CD8-positive, alpha-beta memory T cell (primary cell): ENCODE measurements at places on chromosomes 1 and 21. TPM values are rescaled to one million over a fixed set of nuclear protein-coding genes. Genes with fewer than 3 reads are reported as not detected.

The MFAP2 gene
- not detected for total RNA-seq

The TDRD5 gene
- not detected for total RNA-seq

The GPR37L1 gene
- total RNA-seq = not detected

The RCC1 gene
- total RNA-seq = 116 TPM

The LCE3B gene
- total RNA-seq = not detected

- H3K4me1 ChIP-seq = no peaks in the 10 kb centered on the region
- H3K27me3 ChIP-seq = no peaks in the 10 kb centered on the region
- H3K27ac ChIP-seq = no peak overlapping the region
- H3K4me3 ChIP-seq = no peak overlapping the region
- DNase-seq = no peak
- no peaks in the 10 kb centered on the region for H3K36me3 ChIP-seq
These were observed 95.7 kb upstream of the PALMD start for GRCh38 chr1:99550198-99550597.

- H3K4me3 ChIP-seq = peak overlapping the region; percentile 77
- no peaks in the 10 kb centered on the region for H3K27me3 ChIP-seq
- no peak for DNase-seq
- peak overlapping the region; percentile 86 for H3K27ac ChIP-seq
- peaks cover 80% of the 10 kb centered on the region for H3K4me1 ChIP-seq
These were observed 745 bp downstream of the RCSD1 start for GRCh38 chr1:167630568-167631385.

- no peaks in the 10 kb centered on the region for H3K27me3 ChIP-seq
- H3K27ac ChIP-seq = no peak overlapping the region
- H3K4me3 ChIP-seq = no peak overlapping the region
- H3K36me3 ChIP-seq = no peaks in the 10 kb centered on the region
These were observed 24.9 kb downstream of the SUSD4 start for GRCh38 chr1:223338811-223339746.

GRCh38 chr1:172581779-172582178 is 48.8 kb downstream of the SUCO start:
- no peaks in the 10 kb centered on the region for H3K4me1 ChIP-seq
- no peak for DNase-seq
- no peak overlapping the region for H3K4me3 ChIP-seq
- peaks cover 4% of the 10 kb centered on the region for H3K36me3 ChIP-seq

- DNase-seq = no peak
- H3K4me3 ChIP-seq = no peak overlapping the region
- H3K4me1 ChIP-seq = peaks cover 6% of the 10 kb centered on the region
- H3K27me3 ChIP-seq = no peaks in the 10 kb centered on the region
These were observed 37.5 kb downstream of the CAMTA1 start for GRCh38 chr1:6822530-6823359.

GRCh38 chr1:39886757-39887231 is 3.5 kb upstream of the TRIT1 start:
- H3K27me3 ChIP-seq = peaks cover under 1% of the 10 kb centered on the region
- no peak for DNase-seq
- H3K4me1 ChIP-seq = peaks cover 11% of the 10 kb centered on the region
- H3K4me3 ChIP-seq = no peak overlapping the region
- no peak overlapping the region for H3K27ac ChIP-seq
- no peaks in the 10 kb centered on the region for H3K36me3 ChIP-seq

DNA sequence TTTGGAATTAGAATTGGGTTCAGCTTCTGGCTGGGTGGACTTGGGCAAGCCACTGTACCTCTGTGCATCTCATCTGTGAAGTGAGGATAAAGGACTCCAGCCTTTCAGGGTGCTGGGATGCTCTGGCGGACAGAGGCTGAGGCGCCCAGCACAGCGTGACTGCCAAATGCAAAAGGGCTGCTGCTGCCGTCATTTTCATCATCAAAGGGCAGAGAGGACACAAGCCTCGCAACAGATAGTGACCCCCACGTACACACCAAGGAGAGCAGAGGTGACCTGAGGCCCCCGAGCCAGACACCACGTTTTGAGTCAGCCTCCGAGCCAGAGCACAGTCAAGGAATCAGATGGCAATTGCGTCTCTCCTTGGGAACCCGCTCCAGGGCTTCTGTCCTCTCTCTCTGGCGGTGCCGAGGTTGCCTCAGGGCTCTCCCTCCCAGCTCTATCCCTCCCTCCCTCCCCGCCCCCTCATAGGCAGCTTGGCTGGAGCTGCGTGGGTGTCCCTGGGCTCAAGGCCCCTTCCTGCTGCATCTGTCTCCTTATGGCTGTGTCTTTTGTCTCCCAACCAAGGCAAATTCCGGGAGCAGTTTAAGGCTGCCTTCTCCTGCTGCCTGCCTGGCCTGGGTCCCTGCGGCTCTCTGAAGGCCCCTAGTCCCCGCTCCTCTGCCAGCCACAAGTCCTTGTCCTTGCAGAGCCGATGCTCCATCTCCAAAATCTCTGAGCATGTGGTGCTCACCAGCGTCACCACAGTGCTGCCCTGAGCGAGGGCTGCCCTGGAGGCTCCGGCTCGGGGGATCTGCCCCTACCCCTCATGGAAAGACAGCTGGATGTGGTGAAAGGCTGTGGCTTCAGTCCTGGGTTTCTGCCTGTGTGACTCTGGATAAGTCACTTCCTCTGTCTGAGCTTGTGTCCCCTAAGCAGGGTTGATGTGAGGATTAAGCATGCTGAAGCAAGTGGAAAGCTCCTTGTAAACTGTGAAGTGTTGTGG is 9.0 kb downstream of the HCRTR1 start:
- H3K36me3 ChIP-seq = peaks cover 26% of the 10 kb centered on the region
- no peaks in the 10 kb centered on the region for H3K4me1 ChIP-seq
- H3K4me3 ChIP-seq = no peak overlapping the region
- no peak overlapping the region for H3K27ac ChIP-seq

DNA sequence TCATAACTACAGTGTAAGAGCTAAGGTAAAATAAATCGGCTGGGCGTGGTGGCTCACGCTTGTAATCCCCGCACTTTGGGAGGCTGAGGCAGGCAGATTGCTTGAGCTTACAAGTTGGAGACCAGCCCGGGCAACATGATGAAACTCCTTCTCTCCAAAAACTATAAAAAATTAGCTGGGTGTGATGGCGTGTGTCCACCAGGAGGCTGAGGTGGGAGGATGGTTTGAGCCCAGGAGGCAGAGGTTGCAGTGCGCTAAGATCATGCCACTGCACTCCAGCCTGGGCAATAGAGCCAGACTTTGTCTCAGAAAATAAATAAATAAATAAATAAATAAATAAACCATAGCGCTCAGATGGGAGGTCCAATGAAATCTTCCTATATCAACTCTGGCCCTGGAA is 16.7 kb upstream of the FAM110D start:
- peaks cover 11% of the 10 kb centered on the region for H3K4me1 ChIP-seq
- no peak for DNase-seq
- H3K4me3 ChIP-seq = no peak overlapping the region
- H3K36me3 ChIP-seq = no peaks in the 10 kb centered on the region
- no peak overlapping the region for H3K27ac ChIP-seq

DNA sequence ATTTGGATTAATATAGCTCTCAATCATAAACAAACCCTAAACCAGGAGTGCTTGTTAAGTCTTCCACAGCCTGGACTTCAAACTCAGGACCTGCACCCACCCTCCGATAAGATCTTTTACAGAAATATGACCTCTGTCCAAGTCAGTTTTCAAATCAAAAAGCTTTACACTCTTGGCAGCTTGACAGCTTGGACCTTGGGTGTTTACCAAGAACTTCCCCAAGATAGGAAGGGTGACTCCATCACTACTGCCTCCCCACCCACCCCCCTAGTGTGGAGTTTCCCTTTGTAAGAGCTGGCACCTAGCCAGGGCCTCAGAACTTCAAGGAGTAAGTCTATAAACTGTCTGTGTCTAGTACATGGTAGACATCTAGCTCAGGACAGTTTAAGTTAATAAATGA is 9.6 kb downstream of the BCAR3 start:
- H3K27me3 ChIP-seq = no peaks in the 10 kb centered on the region
- DNase-seq = no peak
- no peaks in the 10 kb centered on the region for H3K36me3 ChIP-seq
- H3K27ac ChIP-seq = no peak overlapping the region
- no peak overlapping the region for H3K4me3 ChIP-seq
- no peaks in the 10 kb centered on the region for H3K4me1 ChIP-seq

DNA sequence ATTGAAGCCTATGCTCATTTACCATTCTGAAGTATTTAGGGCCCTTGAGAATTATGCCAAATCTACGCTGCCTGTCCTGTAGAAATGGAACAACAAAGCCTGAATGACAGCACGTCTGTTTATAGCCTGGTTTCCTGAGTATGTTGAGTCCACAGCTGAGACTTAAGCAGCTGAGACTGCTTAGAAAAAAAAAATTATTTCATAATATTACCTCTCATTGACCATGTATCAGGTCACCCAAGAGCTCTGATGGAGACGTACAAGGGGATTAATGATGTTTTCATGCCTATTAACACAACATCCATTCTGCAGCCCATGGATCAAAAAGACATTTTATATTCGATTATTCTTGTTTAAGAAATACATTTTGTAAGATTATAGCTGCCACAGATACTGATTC is 387.2 kb upstream of the NCAM2 start:
- H3K27me3 ChIP-seq = no peaks in the 10 kb centered on the region
- DNase-seq = no peak
- H3K4me3 ChIP-seq = no peak overlapping the region
- H3K4me1 ChIP-seq = no peaks in the 10 kb centered on the region
- H3K27ac ChIP-seq = no peak overlapping the region

DNA sequence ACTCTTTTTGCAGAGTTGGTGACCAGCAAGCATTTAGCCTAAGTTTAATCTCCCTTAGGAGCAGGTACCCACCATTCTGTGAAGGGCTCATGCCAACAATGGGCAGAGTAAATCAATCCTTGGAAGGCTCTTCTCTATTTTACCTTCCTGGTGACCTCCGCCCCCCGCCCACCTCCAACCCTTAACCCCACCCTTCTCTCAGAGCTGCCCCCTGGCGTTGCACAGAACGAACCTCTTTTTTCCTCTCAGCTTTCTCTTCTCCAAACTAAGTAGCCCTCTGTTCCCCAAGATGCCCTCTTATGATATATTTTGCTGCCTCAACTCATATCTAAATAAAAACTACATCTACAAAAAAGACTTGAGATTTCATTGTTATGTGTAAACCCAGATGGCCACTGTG is 186.8 kb downstream of the SEC16B start:
- H3K4me1 ChIP-seq = no peaks in the 10 kb centered on the region
- no peaks in the 10 kb centered on the region for H3K27me3 ChIP-seq
- no peaks in the 10 kb centered on the region for H3K36me3 ChIP-seq
- no peak overlapping the region for H3K27ac ChIP-seq

DNA sequence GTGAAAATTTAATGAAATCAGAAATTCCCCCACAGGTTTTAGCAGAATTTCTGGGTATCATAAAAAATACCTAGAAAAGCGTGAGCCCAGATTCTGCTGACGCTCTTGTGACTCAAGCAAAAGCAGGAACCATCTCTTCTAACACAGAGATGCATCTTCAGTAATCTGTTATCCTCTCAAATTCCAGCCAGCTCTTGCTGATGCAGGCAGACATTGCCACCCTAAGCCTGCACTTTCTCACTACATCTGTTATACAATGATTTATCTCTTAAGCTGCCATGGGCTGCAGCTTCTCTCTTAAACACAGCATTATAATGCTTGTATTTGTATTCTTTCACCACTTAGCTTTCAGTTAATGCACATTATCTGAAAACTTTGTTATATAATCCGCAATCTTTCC is 113.0 kb upstream of the RGS1 start:
- H3K4me3 ChIP-seq = no peak overlapping the region
- no peaks in the 10 kb centered on the region for H3K27me3 ChIP-seq
- no peak for DNase-seq
- no peaks in the 10 kb centered on the region for H3K4me1 ChIP-seq

- no peak for DNase-seq
- H3K27ac ChIP-seq = no peak overlapping the region
- no peaks in the 10 kb centered on the region for H3K27me3 ChIP-seq
These were observed 21.3 kb upstream of the LRRC3 start for GRCh38 chr21:44433791-44434567.

DNA sequence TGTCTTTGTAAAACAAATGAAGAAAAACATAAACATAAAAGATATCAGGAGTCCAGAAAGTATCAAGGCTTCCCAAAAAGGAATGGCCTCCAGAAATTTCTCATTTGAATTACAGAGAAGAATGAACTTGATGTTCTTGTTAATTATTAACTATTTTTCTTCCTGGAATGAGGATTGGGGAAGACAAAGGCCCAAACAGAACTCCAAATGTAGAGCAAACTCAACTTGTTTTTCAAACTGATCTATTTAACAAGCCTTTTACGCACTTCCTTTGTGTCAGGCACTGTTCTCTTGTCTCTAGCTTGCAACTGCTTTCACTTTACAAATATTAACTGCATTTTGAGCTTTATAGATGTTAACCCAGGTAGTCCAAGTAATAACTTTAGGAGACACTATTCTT is 45.5 kb downstream of the LAMC2 start:
- H3K4me1 ChIP-seq = no peaks in the 10 kb centered on the region
- H3K27me3 ChIP-seq = no peaks in the 10 kb centered on the region

DNA sequence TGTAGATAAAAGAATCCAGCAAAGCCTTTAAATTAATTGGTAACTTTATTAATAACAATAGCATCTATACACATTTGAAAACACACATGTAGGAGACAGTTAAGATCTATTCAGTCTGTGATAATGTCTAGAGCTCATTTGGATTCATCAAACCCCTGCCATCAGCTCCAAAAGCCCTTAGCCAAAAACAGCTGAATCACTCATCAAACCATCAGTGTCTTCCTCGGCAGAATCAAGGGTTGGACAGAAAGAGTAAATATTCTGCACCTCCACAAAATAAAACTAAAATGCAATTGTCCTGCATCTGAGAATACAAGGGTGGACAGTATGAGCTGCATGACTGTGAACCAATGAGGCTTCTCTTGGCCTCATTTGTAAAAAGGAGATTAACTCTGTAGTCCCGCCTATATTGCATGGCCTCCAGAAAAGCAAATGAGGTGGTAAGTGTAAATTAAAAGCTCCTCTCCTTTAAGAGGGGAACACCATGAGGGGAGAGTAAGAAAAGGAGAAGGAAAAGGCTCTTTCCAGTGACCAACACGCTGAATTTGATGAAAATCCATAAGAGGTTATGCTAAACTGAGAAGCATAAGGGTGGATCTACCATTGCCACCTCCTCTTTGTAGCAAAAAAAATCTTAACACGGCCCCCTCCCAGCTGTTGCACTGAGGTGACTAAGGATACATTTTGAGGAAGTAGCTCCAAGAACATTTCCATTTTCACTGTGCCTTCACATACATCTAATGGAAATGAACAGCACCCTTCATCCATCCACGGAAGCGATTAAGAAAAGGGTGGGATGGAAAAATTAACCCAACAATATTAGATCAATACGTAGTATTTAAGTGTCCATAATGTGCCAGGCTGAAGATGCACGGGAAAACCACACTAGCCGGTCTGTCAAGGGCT is 14.7 kb upstream of the BOLA1 start:
- H3K27me3 ChIP-seq = no peaks in the 10 kb centered on the region
- peaks cover 44% of the 10 kb centered on the region for H3K4me1 ChIP-seq
- peak overlapping the region; percentile 94 for H3K27ac ChIP-seq
- peak; percentile 16 for DNase-seq
- H3K36me3 ChIP-seq = no peaks in the 10 kb centered on the region

DNA sequence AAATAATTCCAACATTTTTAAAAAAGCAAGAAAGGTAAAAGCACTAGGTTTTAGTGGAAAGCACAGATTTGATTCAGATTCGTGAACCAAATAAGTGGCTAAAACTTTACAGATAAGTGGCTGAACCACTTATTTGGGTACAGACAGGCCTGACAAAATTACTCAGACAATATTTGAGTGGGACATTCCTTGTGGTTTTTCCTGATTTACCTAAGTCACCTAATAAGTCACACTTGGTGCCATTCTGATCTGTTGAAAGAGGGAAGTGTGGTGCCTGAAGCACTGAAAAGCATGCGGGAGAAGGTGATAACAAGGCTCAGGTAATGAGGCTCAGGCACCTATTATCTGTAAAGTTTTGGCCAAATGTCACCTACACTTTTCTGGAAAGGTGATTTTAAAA is 81.6 kb upstream of the CD55 start:
- no peaks in the 10 kb centered on the region for H3K4me1 ChIP-seq
- H3K27me3 ChIP-seq = no peaks in the 10 kb centered on the region
- no peak for DNase-seq
- no peaks in the 10 kb centered on the region for H3K36me3 ChIP-seq
- H3K27ac ChIP-seq = no peak overlapping the region
